Ascending aorta (tissue), 2 donors: ENCODE measurements at places on chromosomes 5 and 9.

DNA sequence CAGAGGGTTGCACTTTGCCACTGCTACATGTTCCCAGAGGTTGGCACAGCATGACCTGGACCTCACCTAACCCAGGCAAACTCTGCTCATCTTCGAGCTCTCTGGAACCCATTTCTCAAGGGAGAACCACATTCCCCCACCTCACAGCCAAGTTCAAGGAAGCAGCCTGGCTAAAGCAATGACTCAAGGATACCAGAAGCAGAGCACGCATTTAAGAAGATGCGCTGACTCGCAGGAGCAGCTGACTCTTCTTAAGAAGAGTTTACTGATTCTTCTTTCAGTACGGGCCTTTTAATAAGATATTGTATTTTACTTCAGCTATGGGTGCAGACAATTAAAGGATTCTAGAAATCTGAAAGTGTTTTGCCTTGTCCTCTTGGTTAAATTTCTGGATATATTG, 4.1 kb upstream of the SEMA5A start:
- no peak overlapping the region for H3K27ac ChIP-seq
- no peak for DNase-seq
- H3K4me1 ChIP-seq: peaks cover 10% of the 10 kb centered on the region
- H3K36me3 ChIP-seq: peaks cover 20% of the 10 kb centered on the region
- H3K27me3 ChIP-seq: no peaks in the 10 kb centered on the region

DNA sequence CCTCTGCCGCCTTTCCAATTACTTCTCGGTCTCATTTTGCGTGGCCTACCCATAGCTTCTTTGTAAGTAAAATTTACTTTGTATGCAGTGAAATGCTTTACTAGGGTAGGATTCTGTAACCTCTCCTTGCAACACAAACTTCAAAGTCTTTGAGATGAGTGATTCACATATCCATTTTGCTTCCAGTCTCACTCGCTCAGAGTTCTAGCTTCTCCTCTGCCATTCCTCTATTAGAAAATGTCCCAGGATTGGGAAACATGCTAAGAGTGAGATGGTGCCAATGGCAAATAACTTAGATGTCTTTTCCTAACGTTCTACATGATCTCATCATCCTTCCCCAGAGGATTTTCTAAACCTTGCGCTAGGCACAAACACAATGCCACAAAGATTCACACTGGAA, 270.5 kb upstream of the SLC30A5 start:
- H3K4me3 ChIP-seq: no peak overlapping the region
- no peaks in the 10 kb centered on the region for H3K36me3 ChIP-seq
- DNase-seq: no peak

DNA sequence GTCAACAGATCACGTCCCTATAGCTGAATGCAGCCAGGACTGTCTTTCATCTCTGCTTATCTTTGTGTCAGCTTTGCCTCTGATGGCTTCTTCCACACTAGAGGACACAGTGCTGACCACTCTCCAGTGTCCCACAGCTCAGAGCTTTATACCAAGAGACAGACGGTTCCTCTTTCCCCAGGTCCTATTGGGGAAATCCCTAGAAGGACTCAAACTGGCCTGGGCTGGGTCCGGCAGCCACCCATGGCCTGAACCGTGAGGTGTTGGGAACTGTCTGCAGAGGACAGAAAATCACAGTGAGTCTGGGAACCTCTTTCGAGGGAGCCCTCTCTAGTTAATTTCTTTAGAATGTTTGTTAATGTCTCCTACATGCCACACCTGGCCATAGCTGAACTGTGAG, 68.3 kb upstream of the SHB start:
- no peak overlapping the region for H3K27ac ChIP-seq
- DNase-seq: no peak

- no peak for DNase-seq
- peaks cover 3% of the 10 kb centered on the region for H3K4me1 ChIP-seq
- no peaks in the 10 kb centered on the region for H3K36me3 ChIP-seq
- H3K27me3 ChIP-seq: no peaks in the 10 kb centered on the region
These were observed 569 bp downstream of the CAMK4 start for GRCh38 chr5:111224561-111225345.

GRCh38 chr5:2165615-2166305, 283.0 kb upstream of the IRX4 start:
- H3K36me3 ChIP-seq: no peaks in the 10 kb centered on the region
- H3K4me1 ChIP-seq: no peaks in the 10 kb centered on the region
- no peak overlapping the region for H3K4me3 ChIP-seq
- DNase-seq: no peak
- no peak overlapping the region for H3K27ac ChIP-seq
- H3K27me3 ChIP-seq: no peaks in the 10 kb centered on the region

DNA sequence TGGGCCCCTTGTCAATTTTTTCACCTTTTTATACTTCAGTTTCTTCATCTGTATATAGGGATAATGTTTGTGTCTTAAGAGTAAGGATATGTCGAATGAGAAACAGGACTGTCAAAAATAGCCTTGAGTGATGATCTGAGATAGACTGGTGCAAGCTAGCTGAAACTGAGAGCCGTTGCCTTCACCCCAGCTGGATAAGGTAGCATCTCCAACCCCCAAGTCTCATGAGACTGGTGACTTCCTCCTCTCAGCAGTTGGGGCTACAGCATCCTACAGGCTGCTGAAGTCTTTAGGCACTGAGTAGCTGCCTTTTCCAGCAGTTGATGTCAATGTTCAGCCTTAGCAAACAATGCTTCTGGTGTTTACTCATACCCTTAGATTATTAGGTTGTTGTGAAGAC, 330.2 kb downstream of the OSTF1 start:
- H3K27ac ChIP-seq: no peak overlapping the region
- H3K4me1 ChIP-seq: peaks cover 5% of the 10 kb centered on the region
- H3K27me3 ChIP-seq: no peaks in the 10 kb centered on the region
- DNase-seq: no peak

GRCh38 chr9:3285365-3286161, 240.2 kb downstream of the RFX3 start:
- no peak overlapping the region for H3K27ac ChIP-seq
- no peak for DNase-seq
- H3K36me3 ChIP-seq: peaks cover 5% of the 10 kb centered on the region

DNA sequence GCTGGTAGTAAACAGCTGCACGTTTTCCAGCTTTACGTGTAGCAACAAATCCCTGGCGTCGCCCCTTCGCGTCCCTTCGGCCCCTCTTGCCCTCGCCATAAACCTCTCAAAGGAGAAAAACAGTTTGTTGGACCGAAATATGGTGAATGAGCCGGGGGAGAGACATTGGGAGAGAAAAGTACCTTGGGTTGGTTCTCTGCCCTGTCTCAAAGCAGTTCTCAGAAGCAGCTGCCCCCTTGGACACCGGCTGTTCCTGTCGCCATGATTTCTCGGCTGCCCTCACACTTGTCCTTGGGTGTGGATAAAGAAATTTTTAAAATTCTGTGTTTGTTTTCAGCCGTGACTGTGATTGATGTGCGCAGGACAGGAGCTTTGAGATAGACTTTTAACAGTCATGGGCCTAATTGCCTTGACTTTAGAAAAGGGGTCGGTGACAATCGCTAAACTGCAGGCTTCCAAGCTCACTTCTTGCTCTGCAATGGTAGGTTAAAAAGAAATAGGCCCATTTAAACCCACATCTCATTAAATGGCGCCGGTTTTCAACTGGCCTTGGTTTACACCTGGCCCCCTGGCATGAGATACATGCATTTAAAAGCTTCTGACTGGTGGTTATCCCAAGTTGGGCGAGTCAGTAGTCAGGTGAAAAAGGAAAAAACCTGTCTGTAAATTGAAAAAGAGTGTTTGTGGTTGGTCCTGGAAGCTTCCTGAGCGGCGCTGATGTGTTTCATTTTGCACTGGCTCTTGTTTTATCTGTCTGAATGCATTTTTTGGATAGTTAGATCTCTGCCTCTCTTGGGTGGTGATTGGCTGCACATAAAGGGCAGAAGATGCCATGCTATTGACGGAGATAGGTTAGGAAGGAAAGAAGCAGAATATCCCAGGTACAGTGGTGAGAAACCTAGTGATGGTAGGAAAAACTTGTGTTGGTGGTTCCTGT, 983 bp downstream of the RCL1 start:
- H3K27me3 ChIP-seq: no peaks in the 10 kb centered on the region
- DNase-seq: no peak
- peak overlapping the region; percentile 75 for H3K4me3 ChIP-seq
- no peaks in the 10 kb centered on the region for H3K36me3 ChIP-seq
- peak overlapping the region; percentile 93 for H3K27ac ChIP-seq

- H3K27ac ChIP-seq: no peak overlapping the region
- no peak for DNase-seq
- H3K36me3 ChIP-seq: peaks cover 4% of the 10 kb centered on the region
- no peak overlapping the region for H3K4me3 ChIP-seq
- H3K4me1 ChIP-seq: no peaks in the 10 kb centered on the region
- no peaks in the 10 kb centered on the region for H3K27me3 ChIP-seq
These were observed 136.0 kb downstream of the GDNF start for GRCh38 chr5:37703841-37704241.

DNA sequence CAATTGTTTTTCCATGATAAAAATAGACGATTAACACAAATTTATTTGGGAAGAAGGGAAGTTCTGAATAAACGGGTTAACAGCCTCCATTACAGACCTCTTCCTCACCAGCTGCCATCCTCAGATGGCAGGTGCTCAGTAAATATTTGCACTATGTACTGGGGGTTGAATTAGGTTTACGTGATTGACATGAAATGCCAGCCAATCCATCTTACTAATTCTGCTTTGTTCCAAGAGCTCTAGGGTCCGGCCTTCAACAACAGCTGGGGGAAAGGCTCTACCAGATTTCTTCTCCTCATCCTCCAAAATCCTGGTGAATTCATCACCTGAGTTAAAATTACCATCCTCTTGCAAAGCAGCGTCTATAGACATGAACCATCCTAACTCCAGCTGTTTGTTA, 104.6 kb downstream of the MTX3 start:
- no peaks in the 10 kb centered on the region for H3K27me3 ChIP-seq
- no peak overlapping the region for H3K4me3 ChIP-seq
- H3K36me3 ChIP-seq: no peaks in the 10 kb centered on the region
- no peak overlapping the region for H3K27ac ChIP-seq

GRCh38 chr5:56656846-56657726, 158.3 kb upstream of the MAP3K1 start:
- no peaks in the 10 kb centered on the region for H3K27me3 ChIP-seq
- H3K27ac ChIP-seq: no peak overlapping the region

DNA sequence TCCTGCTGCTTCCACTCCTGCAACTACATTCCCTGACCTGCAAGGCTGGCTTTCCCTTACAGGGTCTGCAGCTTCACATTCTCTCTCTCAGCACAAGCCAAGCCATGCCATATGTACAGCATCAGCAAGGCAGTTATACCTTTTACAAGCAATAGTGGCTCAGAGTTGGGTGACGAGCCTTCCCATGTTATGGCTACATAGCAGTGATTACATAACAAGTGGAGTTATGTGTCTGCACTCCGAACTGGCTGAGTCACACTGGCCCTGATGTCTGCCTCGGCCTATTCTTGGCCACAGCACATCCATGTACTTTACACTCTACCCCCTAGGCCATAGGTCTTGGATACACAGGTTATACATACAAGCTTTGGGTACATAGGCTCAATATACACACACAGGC, 52.0 kb upstream of the SNCAIP start:
- H3K27ac ChIP-seq: no peak overlapping the region
- no peaks in the 10 kb centered on the region for H3K4me1 ChIP-seq
- no peak for DNase-seq
- no peaks in the 10 kb centered on the region for H3K36me3 ChIP-seq
- H3K27me3 ChIP-seq: no peaks in the 10 kb centered on the region

DNA sequence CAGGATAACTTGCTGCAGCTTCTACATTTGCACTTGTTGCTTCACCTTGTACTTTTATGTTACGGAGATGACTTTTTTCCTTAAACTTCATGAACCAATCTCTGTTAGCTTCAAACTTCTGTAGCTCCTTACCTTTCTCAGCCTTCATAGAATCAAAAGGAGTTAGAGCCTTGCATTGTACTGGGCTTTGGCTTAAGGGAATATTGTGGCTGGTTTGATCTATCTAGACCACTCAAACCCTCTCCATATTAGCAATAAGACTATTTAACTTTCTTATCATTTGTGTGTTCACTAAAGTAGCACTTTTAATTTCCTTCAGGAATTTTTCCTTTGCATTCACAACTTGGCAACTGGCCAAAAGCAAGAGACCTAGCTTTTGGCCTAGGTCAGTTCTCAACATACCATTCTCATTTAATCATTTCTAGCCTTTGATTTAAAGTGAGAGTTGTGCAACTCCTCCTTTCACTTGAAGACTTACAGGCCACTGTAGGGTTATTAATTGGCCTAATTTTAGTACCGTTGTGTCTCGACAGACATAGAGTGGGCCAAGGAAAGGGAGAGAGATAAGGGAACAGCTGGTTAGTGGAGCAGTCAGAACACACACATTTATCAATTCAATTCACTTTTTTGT, 63.7 kb downstream of the SHOC1 start:
- H3K27me3 ChIP-seq: no peaks in the 10 kb centered on the region
- no peak for DNase-seq
- no peak overlapping the region for H3K27ac ChIP-seq

DNA sequence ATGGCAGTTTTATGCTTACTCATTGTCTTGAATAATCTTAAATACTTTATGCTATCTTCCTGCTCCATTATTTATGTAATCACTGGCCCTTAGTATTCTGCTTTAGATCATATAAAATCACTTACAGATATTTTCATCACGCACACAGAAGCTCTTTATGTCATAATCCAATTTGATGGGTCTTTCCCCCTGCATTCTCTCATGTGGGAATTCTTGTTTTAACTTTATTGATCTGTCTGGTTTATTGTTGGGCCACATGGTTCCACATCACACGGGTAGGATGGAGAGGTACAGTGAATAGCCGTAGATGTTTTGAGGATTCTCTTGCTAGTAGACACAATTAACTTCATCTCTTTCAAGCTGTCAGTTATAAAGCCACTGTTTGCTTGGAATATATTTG, 27.0 kb downstream of the PLPPR1 start:
- H3K4me1 ChIP-seq: no peaks in the 10 kb centered on the region
- H3K36me3 ChIP-seq: no peaks in the 10 kb centered on the region
- DNase-seq: no peak
- H3K27me3 ChIP-seq: no peaks in the 10 kb centered on the region

DNA sequence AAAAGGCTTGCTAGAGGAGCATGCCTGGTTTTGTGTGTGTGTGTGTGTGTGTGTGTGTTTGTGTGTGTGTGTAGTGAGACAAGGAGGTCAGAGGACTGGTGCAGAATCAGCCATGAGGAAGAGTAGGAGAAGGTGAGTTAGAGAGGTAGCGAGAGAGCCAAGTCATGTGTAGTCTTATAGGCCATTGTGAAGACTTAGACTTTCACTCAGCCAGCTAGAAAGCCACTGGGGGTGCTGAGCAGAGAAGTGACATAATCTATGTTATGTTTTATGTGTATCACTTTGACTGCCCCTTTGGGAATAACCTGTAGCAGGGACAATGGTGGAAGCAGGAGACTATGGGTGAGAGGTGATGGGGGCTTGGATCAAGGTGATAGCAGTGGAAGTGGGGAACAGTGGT, 180.5 kb upstream of the CLINT1 start:
- H3K27ac ChIP-seq: no peak overlapping the region
- no peak for DNase-seq
- H3K36me3 ChIP-seq: no peaks in the 10 kb centered on the region
- no peak overlapping the region for H3K4me3 ChIP-seq
- no peaks in the 10 kb centered on the region for H3K4me1 ChIP-seq
